ENCODE measurements at places on chromosomes 4 and X.

GRCh38 chr4:7964459-7964858, 24.8 kb upstream of the AFAP1 start:
- no peak for DNase-seq

DNA sequence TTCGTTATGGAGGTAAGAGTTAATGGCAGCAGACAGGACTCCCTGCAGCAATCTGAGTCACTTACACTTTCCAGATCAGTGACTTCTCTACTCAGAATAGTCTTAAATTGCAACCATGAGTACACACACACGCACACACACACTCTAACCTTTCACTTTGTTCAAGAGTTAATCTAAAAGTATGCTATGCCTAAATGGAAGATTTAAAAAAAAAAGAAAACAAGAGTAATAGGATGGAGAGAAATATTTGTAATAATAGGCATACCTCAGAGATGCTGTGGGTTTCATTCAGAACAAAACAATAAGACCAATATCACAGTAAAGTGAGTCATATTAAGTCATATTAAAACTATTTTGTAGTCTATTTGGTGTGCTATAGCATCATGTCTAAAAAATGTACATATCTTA, 969.1 kb upstream of the PCDH10 start:
- DNase-seq: no peak

DNA sequence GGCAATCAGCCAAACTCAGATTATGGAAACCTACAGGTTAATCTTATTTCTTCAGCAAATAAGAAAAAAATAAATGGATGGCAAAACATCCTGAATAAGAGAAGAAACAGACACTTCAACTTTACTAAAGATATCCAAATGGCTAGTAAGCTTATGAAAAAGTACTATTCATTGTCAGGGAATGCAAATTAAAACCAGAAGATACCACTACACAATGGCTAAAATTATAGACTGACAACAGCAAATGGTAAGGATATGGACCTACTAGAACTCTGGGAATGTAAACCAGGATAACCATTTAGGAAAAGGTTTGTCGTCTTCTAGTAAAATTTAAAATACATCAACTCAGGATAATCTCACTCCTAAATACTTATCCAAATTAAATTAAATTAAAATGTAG, 24.3 kb downstream of the GRSF1 start:
- no peak for DNase-seq

GRCh38 chr4:140103676-140104075, 50.3 kb downstream of the MAML3 start:
- DNase-seq: no peak

DNA sequence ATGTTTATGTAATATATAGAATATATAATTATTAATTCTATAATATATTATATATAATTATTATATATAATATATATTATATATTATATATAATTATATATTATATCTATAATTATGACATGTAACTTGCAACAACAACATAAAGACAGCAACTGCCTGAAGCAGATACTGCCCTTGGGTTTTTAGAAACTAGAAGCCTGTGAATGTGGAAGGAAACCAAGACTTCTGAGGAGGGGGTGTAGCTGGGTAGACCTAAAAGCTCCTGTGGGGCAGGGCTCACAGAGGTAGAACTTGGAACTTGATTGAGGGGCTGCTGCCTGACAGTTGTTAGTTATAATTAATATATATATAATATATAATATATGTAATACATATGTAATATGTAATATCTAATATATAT, 167.2 kb upstream of the SLIT2 start:
- no peak for DNase-seq

GRCh38 chr4:52369649-52370048, 289.5 kb downstream of the USP46 start:
- DNase-seq: no peak

DNA sequence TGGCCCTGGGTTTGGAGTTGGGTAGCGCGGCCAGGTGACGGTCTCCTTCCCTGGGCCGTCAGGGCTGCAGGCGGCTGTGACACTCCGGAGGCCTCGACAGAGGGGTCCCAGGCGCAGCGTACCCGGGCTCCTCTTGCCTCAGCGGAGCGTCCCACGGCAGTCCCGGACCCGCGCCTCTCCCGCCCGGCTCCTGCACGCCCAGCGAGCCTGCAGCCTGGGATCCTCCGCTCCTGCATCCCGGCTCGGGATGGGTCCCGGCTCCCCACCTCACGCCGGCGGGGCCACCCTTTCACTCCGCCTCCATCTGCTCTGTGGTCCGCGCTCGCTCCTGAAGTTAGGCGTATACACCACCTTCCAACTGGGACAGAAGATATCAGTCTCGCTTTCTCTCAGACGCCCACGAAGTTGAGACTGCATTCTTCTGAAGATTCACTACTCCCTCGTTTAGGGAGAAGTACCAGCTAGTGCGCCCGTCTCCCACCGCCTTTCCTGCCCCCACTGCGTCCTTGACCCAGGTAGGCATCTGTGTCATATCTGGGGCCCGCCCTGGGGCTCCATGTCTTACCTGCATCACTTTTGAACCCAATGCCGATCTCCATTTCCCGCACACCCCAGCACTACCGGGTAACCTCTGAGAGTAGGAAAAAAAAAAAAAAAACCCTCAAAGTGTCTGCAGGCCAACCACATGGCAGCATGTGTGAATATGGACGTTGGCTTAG, 32.3 kb upstream of the KDR start:
- DNase-seq: no peak

GRCh38 chrX:97763391-97763790, 879.7 kb downstream of the RPA4 start:
- DNase-seq: no peak

DNA sequence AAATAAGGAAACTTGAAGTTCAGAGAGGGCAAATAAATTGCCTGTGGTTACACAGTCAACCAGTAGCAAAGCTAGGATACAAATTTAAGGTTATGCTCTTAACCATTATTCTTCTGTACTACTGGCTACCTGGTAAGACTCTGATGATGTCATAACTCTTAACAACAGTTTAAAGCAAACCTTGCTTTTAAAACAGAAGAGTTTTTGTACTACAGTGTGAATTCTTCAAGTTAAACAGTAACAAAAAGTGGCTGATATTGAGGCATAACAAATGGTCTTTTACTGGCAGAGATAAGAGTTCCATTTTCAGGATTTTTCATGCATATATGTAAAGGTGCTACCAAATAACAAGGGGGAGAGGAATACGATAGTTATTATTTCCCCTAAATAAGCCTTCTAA, 23.4 kb downstream of the TAB3 start:
- DNase-seq: no peak

GRCh38 chrX:94204524-94204923, 530.5 kb downstream of the FAM133A start:
- no peak for DNase-seq

DNA sequence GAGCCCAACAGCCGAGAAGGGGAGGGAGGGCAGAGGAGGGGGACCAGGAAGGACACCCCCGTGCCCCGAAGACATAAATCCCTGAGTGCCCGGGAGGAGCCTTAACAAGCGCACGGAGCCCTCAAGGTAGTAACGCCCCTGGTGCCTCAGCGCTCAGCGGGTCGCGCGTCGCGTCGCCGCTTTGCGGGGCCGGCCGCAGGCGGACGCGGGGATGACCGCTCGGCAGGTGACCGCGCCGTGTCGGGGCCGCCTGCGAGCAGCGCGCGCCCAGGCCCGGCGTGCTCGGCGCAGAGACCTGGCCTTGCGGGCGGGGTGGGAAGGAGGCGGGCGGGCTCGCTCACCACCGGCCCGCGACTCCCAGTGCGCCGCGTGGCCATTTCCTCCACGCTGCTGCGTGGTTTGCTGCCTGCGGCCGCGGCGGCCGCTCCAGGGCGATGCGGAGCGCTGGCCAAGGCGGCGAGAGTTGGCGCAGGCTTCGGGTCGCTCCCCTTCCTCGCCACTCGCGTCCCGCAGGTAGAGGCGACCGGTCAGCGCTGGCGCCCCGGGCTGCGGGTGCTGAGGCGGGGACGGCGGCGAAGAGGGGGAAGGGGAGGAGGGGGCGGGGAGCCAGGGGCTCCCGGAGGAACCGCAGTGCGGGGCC, 632 bp downstream of the CCSER1 start:
- DNase-seq: no peak

DNA sequence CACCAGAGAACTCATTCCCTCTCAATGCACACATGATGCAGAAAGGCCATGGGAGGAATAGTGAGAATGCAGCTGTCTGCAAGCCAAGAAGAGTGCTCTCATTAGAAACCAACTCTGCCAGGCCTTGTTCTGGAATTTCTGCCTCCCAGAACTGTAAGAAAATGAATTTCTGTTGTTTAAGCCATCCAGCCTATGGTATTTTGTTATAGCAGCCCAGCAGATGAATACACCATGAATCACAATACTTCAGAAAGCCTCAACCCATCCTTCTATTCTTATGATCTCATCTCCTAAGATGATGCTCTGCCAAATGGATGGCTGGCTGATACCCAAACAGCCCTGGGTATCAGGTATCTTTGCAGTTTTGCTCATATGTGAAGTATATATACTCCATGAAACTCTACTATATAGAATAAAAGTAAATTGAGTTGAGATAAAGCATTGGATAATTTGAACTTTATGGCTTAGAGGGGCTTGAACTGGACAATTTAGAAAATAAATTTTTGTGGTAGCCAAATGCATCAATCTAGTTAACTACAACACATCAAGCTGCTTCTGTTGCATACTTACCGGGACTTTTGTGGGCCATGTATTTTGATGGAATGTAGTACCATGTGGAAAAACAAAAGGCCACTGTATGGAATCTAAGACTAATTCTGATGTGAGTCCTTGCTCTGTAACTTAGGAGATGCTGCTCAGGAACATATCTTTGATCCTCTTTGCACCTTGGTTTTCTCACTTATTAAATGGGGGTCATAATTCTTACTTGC, 245.9 kb downstream of the HS3ST1 start:
- DNase-seq: no peak

- DNase-seq: no peak
These were observed 26.2 kb upstream of the GPR173 start for GRCh38 chrX:53022381-53022780.

GRCh38 chr4:138097912-138098600, 144.1 kb downstream of the SLC7A11 start:
- DNase-seq: no peak

GRCh38 chrX:148905400-148905799, 405.0 kb downstream of the AFF2 start:
- DNase-seq: no peak

DNA sequence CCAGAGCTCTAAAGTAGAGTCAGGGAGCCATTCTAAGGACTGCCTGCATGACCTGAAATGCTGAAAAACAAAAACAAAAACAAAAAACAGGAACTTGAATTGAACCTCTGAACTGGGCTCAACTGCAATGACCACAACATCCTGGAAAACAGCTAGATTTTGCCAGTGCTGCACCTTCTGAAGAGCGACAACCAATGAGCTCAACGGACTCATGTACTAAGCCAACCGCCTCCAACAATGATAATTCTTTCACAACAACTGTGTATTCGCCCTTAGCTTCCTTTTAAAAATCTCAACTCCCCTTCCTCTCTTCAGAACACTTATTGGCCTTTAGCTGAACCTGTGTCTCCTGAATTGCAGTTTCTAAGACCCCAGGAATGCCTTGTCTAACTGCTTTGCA, 69.8 kb downstream of the HAUS3 start:
- no peak for DNase-seq

DNA sequence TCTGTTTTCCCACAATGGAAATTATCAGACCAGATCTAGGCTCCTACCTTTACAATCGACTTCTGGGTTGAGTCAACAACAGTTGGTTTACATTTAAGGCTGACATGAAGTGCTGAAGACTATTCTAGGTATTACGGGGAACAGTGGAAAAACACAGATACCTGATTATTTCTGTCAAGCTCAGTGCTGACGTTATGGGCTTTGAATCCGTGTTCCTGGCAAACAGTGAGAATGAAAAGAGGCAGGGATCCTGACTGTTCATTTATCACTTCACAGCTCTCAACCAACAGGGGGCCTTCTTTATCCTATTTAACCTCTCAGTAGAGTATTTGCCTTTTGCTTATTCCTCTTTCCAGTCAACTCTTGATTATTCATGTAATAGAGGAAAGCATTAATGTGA, 43.1 kb downstream of the TMEM164 start:
- no peak for DNase-seq

DNA sequence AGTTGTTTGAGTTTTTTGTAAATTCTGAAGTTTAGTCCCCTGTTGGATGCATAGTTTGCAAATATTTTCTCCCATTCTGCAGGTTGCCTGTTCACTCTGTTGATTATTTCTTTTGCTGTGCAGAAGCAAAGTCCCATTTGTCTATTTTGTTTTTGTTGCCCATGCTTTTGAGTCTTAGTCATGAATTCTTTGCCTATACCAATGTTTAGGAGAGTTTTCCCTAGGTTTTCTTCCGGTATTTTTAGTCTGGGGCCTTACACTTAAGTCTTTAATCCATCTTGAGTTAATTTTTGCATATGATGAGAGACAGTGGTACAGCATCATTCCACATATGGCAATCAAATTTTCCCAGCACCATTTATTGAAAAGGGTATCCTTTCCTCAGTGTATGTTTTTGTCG, 405.8 kb upstream of the RPS6KA3 start:
- no peak for DNase-seq

GRCh38 chr4:125911058-125911457, 596.3 kb downstream of the FAT4 start:
- no peak for DNase-seq

- no peak for DNase-seq
These were observed 521.4 kb downstream of the RPA4 start for GRCh38 chrX:97405031-97405660.

- peak; percentile 54 for DNase-seq
These were observed 222.5 kb downstream of the MGST2 start for GRCh38 chr4:139887962-139888735.

GRCh38 chrX:40996886-40997530, 88.2 kb upstream of the USP9X start:
- peak; percentile 54 for DNase-seq

DNA sequence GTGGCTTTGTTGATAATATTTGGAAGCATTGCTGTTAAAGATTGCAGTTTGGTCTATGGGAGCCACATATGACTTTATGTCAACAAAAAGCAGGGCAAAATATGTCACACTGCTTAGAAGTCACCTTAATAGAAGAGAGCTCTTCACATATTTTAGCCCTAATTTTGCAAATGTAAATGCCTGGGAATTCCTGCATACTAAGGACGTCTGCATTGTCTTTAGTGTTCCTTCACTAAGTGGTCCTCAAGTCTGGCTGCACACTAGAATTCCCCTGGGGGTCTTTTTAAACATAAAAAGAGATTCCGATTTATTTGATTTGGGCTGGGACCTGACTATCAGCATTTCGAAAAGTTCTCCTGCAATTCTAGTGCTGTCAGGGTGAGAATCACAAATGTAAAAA, 495.1 kb upstream of the FAM241A start:
- no peak for DNase-seq

DNA sequence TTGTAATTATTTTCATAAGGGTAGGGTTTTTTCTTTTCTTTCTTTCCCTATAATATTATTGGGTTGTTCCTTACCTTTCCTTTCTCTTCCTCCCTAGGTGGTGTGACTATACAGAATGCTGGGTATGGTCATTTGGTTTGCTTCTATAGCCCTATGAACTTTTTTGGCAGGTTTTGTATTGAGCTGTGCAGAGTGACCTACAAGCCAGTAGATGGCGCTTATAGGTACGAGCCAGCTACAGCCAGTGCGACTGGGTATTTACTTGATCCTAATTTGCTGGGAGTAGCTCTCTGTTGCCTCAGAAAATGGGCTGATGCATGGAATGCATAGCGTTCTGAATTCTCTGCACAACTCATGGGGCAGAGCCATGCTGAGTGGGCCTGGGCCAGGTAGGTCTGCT, 423.3 kb downstream of the MAGEE1 start:
- DNase-seq: no peak

GRCh38 chr4:77196866-77197265, 39.9 kb downstream of the CCNG2 start:
- DNase-seq: peak; percentile 92

GRCh38 chr4:155929833-155930232, 23.8 kb downstream of the CTSO start:
- DNase-seq: no peak
